ENCODE measurements at places on chromosomes 1 and 21.

GRCh38 chr1:232648316-232648715 lies 18.4 kb upstream of the SIPA1L2 start:
- DNase-seq = no peak

DNA sequence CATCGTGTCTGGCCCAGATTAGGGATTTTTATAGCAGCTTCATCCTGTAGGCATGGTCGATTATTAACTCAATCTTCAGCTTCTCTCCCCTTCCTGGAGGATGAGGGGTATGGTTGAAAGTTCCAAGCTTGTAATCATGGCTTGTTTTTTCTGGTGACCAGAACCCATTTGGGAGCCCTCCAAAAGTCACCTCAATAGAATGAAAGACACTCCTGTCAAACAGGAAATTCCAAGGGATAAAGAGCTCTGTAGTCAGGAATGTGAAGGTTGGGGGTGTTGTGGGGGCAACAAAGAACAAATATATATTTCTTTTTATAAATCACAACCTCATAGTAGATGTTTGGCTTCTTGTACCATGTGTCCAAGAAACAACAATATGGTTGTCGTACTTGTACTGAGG lies 212.7 kb upstream of the ESRRG start:
- DNase-seq = no peak

DNA sequence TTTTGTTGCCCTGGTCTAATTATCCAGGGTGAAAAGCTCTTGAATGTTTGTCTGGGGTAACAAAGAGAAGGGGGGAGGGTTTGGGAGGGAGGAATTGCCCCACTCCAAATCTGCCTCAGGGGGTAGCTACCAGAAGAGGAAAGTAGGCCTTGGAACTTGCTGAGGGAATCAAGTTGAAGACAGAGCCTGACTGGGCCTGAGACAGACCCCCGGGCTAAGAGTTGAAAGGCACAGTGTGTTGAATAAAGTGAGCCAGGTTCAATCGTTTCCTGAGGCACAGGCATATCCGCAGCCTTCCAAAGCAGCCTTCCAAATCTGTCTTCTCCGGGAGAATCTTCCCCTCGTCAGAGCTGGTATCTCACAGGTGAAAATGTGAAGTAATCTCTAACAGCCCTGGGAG lies 96.6 kb downstream of the LRIG2 start:
- no peak for DNase-seq

DNA sequence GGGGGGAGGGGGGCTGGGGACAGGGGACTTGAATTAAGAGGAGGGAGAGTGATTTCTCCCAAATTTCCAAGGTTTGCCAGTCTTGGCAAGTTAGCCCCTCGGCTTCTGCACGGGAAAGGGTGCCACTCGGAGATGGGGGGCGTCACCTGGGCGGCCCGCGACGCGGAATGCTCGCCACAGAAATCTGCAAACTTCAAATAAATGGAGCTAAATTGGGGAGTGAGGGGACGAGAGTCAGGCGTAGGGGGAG lies 885 bp upstream of the SSBP3 start:
- DNase-seq = no peak

DNA sequence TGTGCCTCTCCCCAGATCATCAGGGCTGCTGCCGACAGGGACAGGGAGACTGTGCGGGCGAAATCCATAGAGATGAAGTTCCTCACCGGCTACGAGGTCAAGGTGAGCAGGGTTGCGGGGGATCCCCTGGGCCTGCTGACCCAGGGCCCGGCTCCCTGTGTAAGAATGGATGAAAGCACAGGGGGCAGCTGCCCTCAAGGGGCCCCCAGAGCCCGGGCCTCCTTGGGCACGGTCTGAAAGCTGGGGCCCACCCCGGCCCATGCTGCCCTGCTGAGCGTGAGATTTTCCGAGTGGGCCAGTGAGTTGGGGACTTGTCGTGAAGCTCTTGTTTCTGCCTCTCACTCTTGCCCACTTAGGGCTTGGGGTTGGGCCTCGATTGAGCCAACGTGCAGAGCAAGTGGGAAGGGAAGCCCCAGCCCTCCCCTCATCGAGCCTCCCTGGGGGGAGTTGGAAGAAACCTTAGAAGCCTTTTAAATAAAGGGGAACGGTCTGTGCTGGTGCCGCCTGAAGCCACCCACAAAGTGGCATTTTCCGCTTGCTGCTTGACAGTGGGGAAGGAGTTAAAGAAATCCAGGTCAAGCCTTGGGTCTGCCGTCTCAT lies 45.2 kb downstream of the COQ8A start:
- DNase-seq = no peak

DNA sequence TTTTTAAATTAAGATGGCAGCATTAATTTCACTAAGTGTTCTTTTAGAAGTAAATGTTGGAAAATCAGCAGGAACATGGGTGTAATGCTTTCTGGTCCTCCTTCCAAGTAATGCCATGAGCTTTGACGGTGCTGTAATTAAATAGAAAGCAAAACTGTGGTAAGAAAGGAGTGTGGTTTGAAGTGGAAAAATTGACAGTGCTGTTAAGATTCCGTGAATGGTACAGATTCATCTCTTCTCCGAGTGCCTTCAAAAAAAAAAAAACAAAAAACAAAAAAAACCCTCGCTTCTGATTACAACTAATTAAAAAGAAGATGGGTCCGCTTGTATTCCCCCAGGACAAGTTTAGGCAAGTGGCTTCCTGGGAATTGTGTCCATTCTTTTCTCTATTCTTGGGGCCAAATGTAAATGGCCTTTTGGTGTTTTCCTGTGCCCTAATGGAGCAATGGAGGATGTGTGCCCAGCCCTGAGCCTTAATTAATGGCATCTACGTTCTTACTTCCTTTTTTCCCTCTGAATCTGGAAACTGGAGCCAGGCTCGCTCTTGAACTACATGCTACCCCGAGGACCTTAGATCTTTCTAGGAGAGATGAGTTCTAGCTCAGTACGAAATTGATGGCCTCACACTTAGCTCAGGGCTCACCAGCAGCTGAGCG lies 5.1 kb downstream of the LMO4 start:
- no peak for DNase-seq

- DNase-seq = no peak
Observed at GRCh38 chr1:227947676-227948492, at the start of gene WNT9A. Gene WNT9A (minus strand): TSS chr1:227947932. CDS start chr1:227947887, 45 bp downstream.

- DNase-seq = no peak
Observed at GRCh38 chr1:62271948-62272728, 47.1 kb downstream of the KANK4 start.

Data from HCT116 (cell line).